Posterior cingulate gyrus (tissue), 11 donors: ENCODE measurements at places on chromosomes 1 and 21.

GRCh38 chr1:235073968-235074522, 54.6 kb downstream of the TOMM20 start:
- DNase-seq: no peak

- no peak for DNase-seq
Measured at GRCh38 chr1:9454494-9455066, 84.7 kb upstream of the SLC25A33 start.

GRCh38 chr1:41648230-41648629, 163.7 kb upstream of the EDN2 start:
- DNase-seq: no peak

- DNase-seq: no peak
Measured at GRCh38 chr1:7505771-7506453, 265.2 kb upstream of the VAMP3 start.

DNA sequence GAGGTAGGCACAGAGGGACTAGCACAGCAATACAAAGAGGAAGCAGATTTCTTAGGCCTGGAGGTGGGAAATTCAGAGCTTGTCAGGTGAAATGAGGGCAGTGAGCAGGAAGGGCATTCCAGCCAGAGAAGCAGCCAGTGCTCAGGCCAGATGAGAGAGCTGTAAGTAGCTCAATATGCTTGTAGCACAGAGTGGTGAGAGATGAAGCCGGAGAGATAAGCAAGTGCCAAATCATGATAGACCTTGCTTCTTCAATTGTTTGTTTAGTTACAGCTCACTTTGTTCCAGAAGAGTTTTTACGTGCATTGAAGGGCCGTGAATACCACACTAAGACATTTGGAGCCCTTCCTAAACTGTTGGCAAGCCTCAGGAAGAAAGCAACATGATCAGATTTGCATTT, 42.0 kb upstream of the ADAMTS1 start:
- DNase-seq: no peak

DNA sequence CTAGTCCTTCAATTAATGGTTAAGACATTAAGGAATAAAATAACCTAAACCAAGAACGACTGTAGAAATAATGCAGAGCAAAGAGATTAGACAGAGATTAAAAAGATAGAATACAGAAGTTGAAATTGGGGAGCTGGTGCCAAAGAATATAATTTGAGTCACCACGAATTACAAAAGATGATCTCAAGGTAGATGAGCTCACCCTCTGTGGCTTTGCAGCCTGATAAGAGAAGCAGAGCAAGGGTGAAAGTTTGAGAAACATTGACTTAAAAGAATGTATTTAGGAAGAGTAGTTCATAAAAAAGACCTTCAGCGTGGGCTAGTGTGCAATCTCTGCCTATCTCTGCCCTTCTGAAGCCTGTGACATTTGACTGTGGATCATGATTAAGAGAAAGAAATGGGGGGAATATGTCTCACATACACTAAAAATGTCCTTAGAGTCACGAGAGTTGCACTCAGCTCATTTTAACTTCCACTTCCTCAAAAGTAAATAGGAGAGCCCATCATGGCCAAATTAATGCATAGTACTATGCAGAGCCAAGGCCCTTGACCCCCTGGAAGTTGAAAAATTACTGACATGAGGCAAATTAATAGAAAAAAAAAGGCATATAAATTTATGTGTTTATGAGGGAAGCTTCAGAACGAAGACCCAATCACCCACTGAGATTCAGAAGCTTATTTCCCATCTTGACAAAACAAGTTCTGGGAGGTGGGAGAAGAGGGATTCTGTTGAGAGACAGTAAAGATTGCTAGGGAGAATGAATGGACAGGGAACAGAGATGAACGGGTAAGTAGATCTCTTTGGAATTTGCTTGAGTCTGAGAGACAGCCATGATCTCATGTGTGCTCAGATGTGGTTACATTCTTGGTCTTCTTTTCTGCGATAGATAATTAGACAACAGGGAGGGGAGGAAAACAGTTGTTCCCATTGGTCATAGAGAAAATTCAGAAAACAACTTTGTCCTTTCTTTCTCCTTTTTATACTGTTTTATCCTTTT, 395.4 kb upstream of the LRRC7 start:
- DNase-seq: no peak
